Activated naive CD4-positive, alpha-beta T cell treated with anti-CD3 and anti-CD28 coated beads, Interleukin-2, amount 50 U/mL, for 72 hours (primary cell): ENCODE measurements at places on chromosomes 13 and 19. TPM values are rescaled to one million over a fixed set of nuclear protein-coding genes. Genes with fewer than 3 reads are reported as not detected.

ZNF836 gene
- 11.9 TPM for total RNA-seq

GRK1 gene
- 0.23 TPM for total RNA-seq

ADGRE3 gene
- not detected for total RNA-seq

- DNase-seq = no peak
These were observed 404 bp upstream of the IL27RA start for GRCh38 chr19:14030997-14031718.

DNA sequence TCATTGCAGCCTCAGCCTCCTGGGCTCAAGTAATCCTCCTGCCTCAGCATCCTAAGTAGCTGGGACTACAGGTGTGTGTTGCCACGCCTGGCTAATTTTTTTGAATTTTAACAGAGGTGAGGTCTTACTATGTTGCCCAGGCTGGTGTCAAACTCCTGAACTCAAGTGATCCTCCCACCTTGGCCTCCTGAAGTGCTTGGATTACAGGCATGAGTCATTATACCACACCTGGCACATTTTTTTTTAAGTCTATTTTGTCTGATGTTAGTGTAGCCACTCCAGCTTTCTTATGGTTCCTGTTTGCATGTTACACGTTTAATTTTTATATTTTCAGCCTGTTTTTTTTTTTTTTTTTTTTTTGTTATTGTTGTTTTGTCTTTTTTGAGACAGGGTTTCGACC is 24.8 kb downstream of the KDM4B start:
- DNase-seq = no peak

DNA sequence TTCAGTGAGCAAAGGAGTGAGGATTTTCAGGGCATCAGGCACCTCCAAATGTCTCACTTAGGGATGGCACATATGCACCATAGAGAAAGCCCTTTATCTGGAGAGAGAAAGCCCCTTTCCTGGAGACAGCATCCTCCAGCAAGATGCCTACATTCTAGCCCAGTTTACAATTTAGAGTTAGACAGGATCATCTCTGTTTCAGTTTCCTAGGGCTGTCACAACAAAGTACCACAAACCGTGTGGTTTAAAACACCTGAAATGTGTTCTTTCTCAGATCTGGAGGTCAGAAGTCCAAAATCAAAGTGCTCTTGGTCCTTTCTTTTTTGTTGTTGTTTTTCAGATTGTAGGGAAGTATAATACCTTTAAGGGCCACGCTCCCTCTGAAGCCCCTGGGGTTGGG is 61.8 kb downstream of the MBNL2 start:
- DNase-seq = no peak

DNA sequence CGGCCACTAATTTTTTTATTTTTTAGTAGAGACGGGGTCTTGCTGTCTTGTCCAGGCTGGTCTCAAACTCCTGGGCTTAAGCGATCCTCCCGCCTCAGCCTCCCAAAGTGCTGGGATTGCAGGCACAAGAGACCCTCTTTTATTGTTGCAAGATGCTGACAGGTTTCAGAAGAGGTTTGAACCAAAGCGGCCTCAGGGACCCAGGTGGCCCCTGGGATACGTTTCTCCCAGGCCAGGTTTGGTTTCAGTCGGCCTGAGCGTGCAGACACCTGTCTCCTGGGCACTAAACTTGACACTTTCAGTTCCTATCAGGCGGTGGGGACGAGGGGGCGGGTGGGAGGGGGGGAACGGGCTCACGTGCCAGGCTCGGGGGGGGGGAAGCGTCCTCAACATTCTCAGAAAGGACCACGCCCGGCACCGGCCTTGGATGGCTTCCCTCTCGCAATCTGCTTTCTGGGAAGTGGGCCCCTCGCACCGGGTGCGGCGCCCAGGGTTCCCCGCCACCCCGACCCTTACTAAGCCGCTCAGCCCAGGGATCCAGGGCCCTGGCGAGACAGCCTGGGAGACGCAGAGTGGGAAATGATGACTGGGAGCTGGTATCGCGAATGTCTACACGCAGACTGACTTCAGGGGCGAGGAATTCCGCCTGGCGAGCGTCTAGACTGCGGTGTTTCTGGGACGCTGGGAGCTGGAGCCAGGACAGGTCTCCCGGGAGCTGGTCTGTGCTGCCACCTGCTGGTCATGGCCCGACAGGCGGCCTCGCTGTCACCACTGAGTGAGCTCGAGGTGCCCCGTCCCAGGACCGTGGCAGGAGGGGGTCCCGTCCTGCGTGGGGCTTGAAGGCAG is 91.6 kb downstream of the GNG7 start:
- peak; percentile 89 for DNase-seq

GRCh38 chr13:73900591-73900990 is 233.6 kb downstream of the KLF12 start:
- no peak for DNase-seq
